ENCODE measurements at places on chromosomes 2 and 18. TPM values are rescaled to one million over a fixed set of nuclear protein-coding genes. Genes with fewer than 3 reads are reported as not detected.
A peak's percentile ranks its signal among the peaks of the same experiment; 100 is the strongest.

- DNase-seq = peak; percentile 28
These were observed 101.2 kb downstream of the SETBP1 start for GRCh38 chr18:44781886-44782285.

- peak; percentile 47 for DNase-seq
These were observed 934 bp downstream of the MYO5B start for GRCh38 chr18:50193796-50194630.

GRCh38 chr2:75560022-75560767 lies 544 bp downstream of the EVA1A start:
- DNase-seq = peak; percentile 45

- DNase-seq = no peak
These were observed 8.5 kb downstream of the RTTN start for GRCh38 chr18:70197026-70197425.

GRCh38 chr2:7029291-7030059 lies 112.3 kb downstream of the RNF144A start:
- no peak for DNase-seq

SLC40A1 gene
- polyA plus RNA-seq = 153 TPM

CXCR1 gene
- not detected for polyA plus RNA-seq

TTN gene
- polyA plus RNA-seq = 6.1 TPM

- no peak for DNase-seq
These were observed 72.4 kb downstream of the TGOLN2 start for GRCh38 chr2:85255456-85255812.

ABCG5 gene
- 1.8 TPM for polyA plus RNA-seq

CCDC74B gene
- polyA plus RNA-seq = 5.3 TPM

- DNase-seq = peak; percentile 94
These were observed at the start of gene SPTBN1 for GRCh38 chr2:54455563-54456361. SPTBN1 (plus strand) TSS chr2:54456327; CDS start chr2:54526419, 70,092 bp downstream.

- no peak for DNase-seq
These were observed 22.8 kb upstream of the SH3BP4 start for GRCh38 chr2:234929002-234929401.

- DNase-seq = peak; percentile 92
These were observed 25.4 kb downstream of the POLR1A start for GRCh38 chr2:86079981-86080911.
